ENCODE measurements at places on chromosomes 3 and 15.

- DNase-seq = no peak
Observed at GRCh38 chr3:37688756-37689155, 172.9 kb upstream of the CTDSPL start.

GRCh38 chr3:105355408-105356061, 11.2 kb upstream of the ALCAM start:
- DNase-seq = no peak

DNA sequence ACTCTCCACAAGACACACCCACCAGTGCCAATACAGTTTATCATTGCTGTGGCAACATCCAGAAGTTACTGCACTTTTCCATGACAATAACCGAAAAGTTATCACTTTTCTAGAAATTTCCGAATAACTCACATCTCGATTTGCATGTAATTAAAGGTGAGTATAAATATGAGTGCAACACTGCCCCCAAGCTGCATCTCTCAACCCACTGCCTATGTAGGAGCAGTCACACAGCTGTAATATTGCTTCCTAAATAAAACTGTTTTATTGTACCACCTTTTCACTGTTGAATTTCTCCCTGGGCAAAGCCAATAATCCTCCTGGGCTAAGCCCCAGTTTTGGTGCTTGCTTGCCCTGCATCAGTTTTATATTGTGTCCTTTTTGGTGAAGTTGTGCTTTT, 601.0 kb upstream of the EPHA6 start:
- DNase-seq = no peak

- DNase-seq = peak; percentile 81
Observed at GRCh38 chr3:4492208-4493013, 737 bp upstream of the ITPR1 start.

GRCh38 chr15:74664028-74664616, 31.7 kb downstream of the EDC3 start:
- peak; percentile 38 for DNase-seq

DNA sequence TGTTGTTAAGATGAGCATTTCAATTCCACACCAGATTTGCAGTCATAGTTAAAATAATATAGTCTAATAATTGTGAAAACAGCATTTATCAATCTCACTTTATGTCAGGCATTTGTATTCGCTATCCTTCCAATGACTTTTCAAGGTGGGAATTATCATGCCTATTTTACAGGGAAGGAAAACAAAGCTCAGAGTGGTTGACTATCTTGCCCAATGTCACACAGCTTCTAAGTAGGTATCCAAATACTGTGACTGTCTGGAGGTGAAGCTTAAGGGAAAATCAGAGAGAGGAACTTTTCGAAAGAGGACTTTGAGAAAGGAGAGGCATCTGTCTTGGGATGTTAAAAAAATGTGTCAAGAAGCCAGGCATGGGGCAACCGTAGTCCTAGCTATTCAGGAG, 443.1 kb downstream of the FOXP1 start:
- DNase-seq = no peak

- no peak for DNase-seq
Observed at GRCh38 chr15:60020736-60021135, 16.6 kb downstream of the FOXB1 start.

DNA sequence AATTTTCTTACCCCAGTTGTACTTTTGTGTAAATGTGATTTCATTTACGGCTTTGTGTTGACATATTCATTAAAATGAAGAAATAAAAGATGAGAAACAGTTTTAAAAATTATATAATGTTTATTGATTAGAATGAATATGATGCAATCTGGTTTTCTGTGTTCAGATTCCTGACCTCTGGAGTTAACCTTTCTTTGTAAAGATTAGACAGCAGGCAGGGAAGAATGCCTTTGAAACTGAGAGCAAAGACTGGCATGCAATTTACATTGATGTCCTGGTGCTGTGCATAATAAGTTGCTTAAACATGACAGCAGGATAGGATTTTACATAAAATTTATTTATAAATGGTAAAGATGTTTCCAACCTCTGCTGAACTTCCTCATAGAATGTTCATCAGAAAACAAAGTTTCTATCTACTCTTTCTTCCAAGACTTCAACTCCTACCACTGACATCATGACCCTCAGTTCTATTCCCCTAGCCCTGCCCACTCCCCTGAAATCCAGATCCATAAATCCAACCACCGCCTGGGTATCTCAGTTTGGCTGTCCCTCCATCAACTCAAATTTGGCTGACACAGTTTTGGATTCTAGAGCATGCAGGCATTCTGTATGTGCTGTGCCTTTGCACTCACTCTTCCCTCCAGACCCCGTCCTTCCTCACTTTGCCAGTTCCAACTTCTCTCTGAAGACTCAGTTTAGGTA, 1.7 kb downstream of the HGD start:
- DNase-seq = no peak

DNA sequence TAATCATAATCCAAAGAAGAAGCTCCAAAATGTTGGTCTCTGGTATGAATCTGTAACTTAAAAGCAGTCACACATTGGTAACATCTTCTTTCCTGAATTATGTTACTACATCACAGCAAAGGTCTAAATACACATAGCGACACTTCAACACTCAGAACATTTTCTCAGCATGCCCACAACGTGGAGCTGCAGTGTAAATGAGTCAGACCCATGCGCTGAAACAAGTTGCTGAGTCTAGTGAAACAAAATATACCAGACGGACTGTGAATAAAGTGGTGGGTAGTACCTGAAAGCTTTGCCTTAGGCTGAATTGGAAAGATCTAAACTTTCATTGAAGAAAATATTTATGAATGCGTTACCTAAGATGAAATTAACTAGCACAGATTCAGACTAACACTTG, 33.2 kb upstream of the GOLGA8B start:
- peak; percentile 42 for DNase-seq

DNA sequence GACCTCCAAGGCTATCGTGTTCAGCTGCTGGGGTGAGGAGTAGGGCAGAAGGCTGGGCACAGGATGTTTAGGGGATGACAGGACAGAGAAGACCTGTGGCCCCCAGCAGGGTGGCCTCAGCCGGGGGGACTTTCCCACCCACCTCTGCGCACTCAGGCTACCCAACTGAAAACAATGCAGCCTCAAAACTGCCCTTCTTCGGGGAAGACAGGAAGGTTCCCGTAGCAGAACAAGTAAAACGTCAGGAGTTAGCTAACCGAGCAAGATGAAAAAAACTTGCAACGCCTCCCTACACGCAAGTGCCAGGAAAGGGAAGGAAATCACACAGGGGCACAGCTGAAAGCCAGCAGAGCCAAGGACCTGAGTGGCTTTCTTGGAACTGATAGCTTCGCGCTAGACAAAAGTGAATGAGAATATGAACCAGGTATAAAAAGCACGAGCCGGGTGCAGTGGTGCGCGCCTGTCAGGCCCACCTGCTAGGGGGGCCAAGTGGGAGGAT, 38.4 kb upstream of the FURIN start:
- no peak for DNase-seq

DNA sequence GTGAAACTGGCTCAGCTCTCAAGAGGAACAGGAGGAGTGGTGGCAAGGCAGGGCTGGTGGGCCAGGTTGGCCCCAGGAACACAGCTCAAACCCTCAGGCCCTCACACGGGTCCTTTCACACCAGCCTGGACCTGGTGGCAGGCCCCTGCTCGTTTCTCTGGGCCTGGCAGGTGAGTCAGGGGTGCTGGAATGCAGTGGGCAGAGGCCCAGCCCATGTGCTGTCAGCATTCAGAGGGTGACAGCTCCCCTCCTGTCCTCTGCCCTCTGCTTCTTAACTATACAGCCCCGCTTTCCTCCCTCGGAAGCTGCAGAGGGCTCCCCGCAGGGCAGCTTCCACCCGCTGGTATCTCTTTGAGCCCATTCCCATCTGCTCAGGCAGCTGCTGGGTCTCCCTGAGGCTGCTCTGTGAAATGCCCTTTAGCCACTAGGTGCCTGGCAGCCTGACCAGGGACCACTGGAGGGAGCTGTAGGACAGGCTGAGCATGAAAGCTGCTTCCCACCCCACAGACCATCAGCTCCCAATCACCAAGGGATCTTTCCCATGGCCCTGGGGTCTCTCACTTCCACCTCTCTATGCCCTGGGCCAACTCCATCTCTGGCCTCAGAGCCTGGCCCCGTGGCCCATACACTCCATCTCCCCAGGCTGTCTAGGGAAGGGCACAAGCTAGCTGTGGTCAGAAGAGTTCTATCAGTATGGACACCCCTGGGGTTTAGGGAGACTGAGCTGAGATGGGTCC, 24.8 kb downstream of the SHF start:
- DNase-seq = peak; percentile 91

GRCh38 chr15:33200903-33201302, 6.4 kb upstream of the FMN1 start:
- DNase-seq = no peak

- DNase-seq = no peak
Observed at GRCh38 chr3:119331661-119332060, 37.5 kb downstream of the ARHGAP31 start.

- peak; percentile 98 for DNase-seq
Observed at GRCh38 chr15:69132977-69133861, 27.2 kb upstream of the GLCE start.

DNA sequence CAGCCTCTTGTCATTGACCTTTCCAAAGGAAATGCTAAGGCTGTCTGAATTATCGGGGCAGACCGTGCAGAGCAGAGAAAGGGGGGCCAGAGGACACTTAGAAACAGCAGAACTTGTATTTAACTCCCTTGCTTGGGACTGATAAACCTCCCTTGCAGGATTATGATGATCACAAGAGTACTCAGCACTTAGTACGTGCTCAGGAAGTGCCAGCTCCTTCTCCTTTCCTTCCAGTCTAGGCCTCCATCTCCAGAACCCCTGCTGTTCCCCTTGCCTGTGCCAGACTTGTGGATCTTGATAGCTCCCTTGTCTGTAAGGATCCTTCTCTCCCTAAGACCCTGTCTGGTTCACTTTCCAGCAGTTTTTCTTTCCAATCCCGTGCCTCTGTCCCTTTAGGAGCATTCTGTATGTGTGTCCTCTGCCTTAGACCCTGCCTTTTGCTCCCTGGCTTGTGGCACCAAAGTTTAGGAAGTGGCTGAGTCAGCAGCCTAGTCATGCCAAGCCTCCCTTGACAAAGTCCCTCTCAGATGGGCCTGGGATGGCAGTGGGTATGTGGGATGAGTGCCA, 747 bp downstream of the SORD start:
- no peak for DNase-seq

GRCh38 chr15:101275018-101275417, 2.3 kb downstream of the SELENOS start:
- DNase-seq = no peak

- no peak for DNase-seq
Observed at GRCh38 chr3:46006238-46007032, 10.8 kb upstream of the FYCO1 start.

GRCh38 chr15:98754657-98755022, 106.3 kb downstream of the IGF1R start:
- no peak for DNase-seq

DNA sequence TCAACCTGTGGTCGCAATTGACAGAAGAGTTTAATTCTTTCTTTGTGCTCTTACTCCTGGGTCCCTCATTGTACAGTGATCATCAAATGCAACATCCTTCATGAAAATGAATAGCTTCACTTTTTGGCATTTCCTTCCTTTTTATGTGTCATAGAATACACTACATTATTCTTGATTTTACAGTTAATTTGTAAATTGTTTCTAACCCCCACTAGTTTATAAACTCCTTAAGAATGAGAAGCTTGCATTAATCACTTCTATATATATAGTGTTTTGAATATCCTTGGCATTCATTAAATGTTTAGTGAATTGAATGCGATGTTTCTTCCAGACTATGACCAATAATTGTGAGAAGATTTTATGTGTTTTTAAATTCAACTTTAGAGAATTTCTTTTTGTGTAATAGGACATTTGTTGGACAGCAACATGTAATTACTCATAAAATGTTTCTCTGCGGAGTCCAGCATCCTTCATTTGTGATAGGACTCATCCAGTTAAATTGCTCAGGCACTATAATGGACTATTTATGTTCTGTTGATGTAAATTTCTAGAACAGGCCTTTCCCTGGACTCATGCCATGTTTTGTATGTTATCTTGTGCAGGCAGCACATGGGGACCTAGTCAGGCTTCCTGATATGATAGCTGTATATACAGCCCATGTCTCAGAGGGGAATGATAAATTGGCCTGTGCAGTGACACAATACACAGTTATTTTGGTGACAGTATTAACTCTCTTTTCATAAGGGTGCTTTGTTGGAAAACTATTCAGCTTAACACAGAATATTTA, 51.3 kb downstream of the MBNL1 start:
- DNase-seq = peak; percentile 45

DNA sequence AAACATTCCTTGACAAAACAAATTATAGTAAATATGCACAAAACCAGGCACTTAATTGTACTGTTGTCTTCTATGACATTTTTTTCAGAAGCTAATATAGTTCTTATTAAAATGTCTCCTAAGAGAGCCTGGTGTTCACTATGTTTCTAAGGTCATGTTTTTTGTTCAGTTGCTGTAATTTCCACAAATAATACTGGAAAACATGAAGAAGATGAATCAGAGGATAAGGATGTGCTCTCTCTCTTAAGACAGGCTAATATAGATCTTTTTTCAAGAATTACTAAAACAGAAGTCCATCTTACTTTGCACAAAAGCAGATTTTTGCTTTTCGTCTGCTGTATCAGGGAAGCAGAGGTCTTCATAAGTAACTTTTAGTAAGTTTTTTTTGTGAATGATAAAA, 823.0 kb upstream of the NECTIN3 start:
- no peak for DNase-seq

- DNase-seq = no peak
Observed at GRCh38 chr3:185979721-185980121, 41.9 kb upstream of the TRA2B start.

- DNase-seq = peak; percentile 7
Observed at GRCh38 chr3:169218314-169218983, 445.1 kb downstream of the MECOM start.

GRCh38 chr3:23490459-23490858, 287.3 kb downstream of the UBE2E2 start:
- DNase-seq = no peak

GRCh38 chr3:120561251-120562045, 34.7 kb upstream of the NDUFB4 start:
- peak; percentile 91 for DNase-seq

DNA sequence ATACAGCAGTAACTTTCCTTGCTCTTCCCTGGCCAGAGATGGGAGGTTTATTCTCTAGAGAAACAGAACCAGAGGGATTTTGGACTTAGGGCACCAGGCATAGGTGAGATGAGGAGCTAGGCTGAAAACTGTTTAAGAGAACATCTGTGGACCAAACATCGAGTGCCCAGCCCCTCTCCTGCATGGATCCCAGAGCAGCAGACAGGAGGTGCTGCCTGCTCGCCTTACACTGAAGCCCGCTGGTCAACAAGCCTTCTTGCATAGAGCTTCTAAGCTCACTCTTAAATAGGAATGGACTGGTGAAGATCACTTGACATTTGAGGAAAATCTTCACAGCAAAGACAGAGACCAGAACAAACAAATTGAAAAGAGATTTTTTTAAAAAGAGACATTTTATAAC, 41.2 kb downstream of the PARP15 start:
- no peak for DNase-seq

Measured in G401 (cell line).